Stromal cell of bone marrow (primary cell): ENCODE measurements at places on chromosomes 11 and 22.

- no peak for DNase-seq
Measured at GRCh38 chr11:35938231-35938630, 5.6 kb upstream of the LDLRAD3 start.

- no peak for DNase-seq
Measured at GRCh38 chr11:59173080-59173963, 1.4 kb downstream of the DTX4 start.

- DNase-seq: no peak
Measured at GRCh38 chr11:36352922-36353321, 56.8 kb downstream of the PRR5L start.

DNA sequence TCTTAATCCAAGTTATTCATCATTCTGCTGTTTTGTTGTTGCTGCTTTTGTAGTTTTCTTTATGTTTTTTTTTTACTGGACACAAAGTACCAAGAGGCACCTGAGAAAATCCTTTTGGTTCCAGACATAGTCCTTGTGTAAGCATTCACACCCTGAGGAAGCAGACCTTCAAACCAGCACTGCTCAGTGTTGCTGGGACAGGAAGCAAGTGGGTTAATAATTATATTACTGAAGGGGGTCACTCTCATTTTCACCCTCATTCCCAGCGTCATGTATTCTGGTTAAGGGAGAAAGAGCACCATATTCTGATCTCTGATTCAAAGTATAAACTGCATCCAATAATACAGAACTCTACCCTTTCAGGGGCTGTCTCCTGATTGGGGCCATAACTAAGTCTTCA lies 5.9 kb upstream of the ALKBH3 start:
- no peak for DNase-seq

DNA sequence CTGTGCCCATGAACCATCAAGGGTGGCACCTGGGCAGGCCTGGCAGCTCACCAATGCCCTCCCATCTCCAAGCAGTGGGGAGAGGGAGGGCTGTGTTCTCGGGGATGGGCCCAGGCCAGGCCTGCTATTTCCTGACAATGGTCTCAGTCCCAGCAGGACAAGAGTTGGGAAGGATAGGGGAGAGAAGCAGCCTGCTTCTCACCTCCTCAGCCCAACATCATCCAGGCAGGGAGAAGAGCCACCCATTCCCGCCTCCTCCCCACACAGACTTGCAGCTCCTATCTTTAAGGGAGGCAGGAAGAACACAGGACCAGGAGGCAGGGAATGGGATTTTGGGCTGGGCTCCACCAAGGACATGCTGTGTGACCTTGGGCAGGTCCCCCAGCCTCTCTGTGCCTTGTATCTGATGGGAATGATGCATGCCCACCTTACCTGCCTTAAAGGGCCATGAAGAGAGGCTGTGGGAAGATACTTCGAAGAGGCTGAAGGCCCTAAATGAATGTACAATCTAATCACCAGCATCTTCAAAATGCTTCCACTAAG lies 108.7 kb downstream of the DSCAML1 start:
- no peak for DNase-seq

DNA sequence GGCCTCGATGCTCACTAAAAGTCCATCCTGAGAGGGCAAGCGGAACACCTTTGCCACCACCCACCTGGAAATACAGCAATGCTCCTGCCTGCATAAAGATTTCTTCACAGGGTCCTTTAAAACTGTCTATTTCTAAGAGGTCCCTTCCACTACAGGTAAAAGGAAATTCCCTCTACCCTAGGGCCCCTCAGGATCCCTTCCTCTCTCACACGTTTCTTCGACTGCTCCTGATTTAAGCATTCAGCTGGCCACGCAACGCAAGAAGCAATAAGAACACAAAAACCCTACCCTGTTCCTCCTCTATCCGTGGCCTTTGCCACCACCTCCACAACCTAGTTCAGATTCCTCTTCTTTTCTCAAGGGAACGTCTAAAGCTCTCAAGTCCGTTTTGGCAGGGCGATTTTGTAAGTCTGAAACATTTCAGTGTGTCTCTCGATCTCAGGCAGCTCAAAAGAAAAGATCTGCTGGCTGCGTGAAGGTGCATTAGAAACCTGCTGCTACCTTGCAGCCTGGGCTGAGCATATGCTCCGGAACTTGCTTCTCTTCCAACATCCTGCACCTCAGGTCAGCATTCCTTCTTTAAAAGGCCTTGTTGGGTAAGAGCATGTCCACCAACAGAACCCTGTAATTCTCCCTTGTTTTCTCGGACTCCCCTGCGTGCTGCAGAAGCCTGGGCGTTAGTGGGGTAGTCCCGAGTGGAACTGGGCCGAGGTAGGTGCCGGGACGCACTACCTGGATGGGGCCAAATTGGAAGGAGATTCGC lies 1.6 kb downstream of the LGR4 start:
- DNase-seq: no peak

DNA sequence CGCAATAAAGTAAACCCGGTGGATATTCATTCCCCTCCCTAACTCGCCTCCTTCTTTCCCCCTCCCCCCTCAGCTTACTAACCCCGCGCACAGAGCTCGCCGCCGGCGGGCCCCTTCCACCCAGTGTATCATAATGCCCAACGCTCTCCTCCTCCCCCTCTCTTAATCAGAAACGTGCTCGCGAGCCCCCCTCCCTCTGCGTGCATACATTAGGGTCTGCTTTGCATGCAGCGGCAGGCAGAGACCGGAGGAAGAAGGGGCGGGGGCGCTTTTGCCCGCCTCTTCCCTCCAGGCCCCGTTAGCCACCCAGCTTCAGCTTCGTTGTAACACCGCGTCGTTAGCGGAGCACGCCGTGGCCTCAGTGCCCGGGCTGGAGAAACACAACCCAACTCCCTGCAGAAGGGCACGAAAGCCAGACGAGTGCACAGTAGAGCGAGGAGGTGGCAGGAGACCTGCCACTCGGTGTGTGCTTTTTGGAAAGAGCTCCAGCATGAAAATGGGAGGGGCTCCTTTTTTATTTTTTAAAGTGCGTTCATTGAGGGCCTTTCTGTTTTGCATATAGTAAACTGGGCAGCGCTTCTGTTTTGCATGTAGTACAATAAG lies 901 bp upstream of the KMT2A start:
- no peak for DNase-seq

DNA sequence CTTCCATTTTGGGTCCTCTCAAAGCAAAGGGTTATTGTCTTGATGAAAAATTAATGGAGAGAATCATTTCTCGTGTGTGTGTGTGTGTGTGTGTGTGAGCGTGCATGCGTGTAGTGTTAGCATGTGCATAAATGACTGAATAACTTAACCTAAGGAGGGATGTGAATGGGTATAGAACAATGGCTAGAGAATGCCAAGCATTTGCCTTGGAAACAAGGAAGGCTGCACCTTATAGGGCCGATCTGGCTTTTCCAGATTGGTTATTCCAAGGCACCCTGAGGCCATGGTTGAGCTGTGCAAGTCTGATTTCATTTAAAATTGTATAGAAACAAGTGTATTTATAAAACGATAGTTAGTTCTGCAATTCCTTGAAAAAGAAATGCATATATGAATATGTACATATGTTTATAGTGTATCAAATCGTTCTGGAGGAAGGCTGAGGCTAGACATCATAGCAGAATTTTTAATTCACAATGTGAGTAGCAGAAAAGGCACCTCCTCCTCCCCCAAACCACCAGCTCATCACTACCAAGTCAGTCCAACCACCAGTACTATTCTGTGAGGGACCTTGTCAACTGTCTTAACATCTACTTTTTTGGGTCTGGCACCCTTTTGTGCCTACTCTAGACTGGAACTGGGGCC lies 322.7 kb upstream of the ISX start:
- DNase-seq: no peak

DNA sequence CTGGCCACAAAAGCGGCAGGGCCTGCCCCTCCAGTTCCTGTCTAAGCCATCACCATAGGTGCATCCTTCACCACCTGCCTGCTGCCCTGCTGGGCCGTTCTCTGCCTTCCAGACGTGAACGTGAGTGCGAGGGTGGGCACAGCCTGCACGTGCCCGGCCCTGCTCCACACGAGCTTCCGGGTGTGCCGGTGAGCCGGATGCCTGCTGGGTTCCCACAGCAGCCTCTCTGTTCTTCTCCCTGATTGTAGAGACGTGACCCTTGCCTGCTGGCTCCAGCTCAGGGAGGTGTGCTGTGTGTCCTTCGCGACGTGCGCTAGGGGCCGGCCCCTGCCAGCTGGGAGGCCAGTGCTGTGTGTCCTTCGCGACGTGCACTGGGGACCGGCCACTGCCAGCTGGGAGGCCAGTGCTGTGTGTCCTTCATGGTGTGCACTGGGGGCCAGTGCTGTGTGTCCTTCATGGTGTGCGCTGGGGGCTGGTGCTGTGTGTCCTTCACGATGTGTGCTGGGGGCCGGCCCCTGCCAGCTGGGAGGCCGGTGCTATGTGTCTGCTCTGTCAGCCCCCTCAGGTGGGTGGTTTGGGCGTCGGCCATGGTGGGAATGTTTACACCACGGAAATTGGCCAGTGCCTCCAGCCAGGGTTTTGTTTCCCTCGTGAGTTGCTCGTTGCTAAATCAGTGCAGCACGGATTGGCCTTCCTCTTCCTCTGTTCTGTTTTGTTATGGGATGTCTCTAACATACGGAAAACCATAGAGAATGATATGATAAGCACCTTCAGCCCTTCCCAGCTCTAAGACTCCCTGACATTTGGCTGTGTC lies 35.4 kb upstream of the BRSK2 start:
- DNase-seq: no peak

DNA sequence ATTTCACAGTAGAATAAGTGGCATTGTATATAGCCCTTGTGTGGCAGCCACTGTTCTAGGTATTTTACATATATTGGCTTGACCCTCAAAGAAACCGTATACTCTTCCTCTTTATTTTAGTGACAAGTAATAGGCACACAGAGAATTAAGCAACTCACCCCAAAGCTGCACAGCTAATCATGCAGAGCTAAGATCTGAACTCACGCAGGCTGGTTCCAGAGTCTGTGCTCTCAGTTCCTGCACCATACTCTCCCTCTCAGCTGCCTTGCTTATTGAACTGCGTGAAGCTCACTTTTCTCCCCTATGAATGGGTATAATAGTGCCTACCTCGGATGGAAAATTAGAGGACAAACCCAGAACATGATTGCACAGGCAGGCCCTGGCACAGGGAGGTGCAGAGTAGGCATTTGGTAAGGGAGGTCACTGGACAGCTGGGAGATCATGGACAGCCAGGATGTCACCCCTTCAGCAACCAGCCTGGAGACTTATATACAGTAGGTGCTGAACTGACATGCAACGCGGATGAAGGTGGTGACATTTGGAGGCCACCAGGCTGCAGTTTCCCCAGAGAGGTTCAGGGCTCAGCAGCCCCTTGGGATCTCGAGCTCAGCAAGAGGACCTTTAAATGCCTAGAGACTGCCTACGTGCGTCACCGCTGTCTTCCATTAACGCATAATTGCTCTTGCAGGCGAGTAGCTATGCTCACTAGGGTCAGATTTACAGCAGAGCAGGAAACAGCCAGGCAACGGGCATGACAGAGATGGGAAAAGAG lies 78.4 kb upstream of the TP53I11 start:
- no peak for DNase-seq

DNA sequence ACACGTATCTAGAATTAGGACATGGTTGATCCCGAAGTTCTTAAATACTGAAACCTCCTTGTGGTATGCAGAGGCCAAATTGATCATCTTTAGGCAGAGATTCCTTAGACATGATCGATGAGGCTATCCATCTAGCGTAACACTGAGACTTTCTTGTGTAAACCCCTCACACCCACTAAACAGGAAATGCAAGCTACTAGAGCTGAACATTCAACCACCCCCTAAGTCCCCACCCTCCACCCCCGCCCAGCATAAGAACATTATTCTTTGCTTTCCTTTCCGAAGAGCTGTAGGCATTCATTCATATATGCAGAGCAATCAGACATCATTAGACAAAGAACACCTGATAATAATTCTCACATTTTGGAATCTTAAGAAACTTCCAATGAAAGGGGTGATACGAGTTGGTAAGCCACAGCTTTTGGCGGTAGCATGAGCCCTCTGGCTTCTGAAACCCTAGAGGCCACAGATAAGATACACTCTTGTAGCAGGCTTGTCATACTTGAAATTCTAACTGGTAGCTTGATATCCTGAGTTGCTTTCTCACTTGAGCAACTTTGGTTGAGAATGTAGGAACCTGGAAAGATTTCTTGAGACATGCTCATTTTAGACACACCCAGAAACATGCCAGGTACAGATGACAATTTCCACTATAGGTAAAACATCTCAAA lies 42.2 kb downstream of the FLI1 start:
- DNase-seq: no peak

DNA sequence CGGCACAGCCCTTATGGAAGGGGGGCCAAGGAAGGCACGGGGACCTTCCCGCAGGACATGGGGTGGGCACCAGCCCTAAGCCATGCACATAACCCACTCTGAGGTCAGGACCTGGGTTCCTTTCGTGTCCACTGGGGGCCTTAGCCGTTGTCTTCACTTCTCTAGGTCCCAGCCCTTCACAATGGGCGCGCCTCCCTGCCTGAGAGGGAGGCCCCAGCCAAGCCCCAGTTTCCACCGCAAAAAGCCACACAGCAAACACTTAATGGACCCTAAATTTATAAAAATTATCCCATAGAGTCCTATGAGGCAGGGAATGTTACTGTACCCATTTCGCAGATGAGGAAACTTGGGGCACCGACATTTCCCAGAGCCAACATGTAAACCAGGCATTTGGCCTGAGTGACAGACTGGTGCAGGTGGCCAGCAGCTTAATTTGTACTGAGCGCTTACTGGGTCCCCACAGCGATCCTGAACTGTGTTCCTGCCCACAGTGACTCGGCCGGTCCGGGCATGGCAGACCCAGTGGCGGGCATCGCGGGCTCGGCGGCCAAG lies 1.2 kb downstream of the GAS2L1 start:
- DNase-seq: no peak

DNA sequence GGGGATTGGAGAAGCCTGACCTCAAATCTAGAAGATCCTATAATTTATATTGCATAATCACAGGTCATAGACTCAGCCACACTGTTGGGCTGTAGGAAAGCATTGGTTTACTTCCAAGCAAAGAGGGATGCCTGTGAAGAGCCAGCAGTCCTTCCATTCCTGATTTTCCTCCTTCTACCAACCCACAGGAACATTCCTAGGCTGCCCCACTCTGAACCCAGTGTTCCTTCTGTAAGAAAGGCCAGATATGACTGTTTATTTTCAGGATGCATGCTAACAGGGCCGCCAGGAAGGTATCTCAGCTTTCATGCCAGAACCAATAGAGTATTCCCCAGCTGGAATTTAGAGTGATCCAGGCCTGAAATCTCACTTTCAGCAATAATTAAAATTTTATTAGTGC lies 197.1 kb downstream of the ETS1 start:
- no peak for DNase-seq

- DNase-seq: no peak
Measured at GRCh38 chr22:19812910-19813309, 41.8 kb downstream of the GNB1L start.

DNA sequence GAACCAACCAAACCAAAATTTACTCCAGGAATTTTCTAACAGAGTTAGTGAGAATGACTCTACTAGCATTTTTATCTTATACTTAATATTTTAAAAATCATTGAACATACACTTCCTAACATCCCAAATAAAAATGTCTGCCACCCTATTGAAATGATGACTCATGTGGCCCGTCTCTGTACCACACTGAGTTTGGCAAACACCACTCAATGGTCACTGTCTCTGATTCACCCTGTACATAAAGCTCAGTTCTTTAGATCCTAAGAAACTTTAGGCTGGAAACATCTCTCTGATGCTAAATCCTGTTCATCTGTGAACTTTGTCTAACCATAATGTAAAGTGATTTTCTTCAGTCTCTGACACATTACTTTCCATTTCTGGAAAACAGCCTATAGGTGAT lies 182.0 kb downstream of the CWF19L2 start:
- DNase-seq: no peak
